ENCODE measurements at places on chromosomes 7 and 10.

DNA sequence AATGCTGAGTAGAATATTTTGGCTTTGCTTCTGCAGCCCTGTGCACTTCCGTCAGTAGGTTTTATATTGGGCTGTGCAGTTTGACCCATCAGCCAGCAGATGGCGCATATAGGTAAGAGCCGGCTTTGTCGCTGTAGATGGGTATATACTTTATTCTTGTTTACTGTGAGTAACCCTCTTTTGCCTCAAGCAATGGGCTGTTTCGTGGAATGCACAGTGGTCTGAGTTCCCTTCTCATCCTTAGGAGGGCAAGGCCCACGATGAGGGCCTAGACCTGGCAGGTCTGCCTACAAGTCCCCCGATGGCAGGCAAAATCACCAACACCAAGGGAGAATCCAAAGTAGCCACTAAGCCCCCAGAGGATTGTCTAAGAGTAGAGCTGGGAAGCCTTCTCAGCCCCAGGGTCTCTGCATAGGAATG, 1002.9 kb upstream of the KCND2 start:
- peak; percentile 81 for DNase-seq

- peak; percentile 29 for DNase-seq
These were observed 154.3 kb downstream of the ELAPOR2 start for GRCh38 chr7:86904949-86905834.

GRCh38 chr10:239109-239508, 103.9 kb downstream of the ZMYND11 start:
- DNase-seq = peak; percentile 28

- DNase-seq = no peak
These were observed 690.2 kb downstream of the NRG3 start for GRCh38 chr10:82565197-82565575.

GRCh38 chr7:7272294-7272693, 90.0 kb downstream of the C1GALT1 start:
- no peak for DNase-seq

- DNase-seq = no peak
These were observed 48.8 kb downstream of the DIP2C start for GRCh38 chr10:640673-641045.

DNA sequence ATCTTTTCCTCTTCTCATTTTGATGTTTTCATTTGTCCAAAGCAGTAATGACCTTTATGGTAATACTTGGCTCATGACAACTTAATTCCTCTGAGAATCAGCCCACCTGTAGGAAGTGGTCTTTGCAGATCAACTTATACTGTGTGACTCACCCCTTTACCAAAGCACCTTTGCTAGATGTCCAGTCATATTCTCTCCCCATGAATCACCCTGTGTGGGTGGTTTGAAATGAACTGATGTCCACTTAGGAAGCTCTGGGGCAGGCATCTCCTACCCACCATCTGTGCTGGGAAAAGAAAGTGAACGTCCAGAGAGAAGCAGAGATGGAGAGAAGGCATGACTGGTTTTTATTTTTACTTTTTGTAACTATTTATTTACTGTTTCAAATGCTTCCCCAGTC, 410.3 kb downstream of the KIF20B start:
- no peak for DNase-seq

- DNase-seq = peak; percentile 7
These were observed 61.0 kb upstream of the SFMBT2 start for GRCh38 chr10:7471720-7472367.

DNA sequence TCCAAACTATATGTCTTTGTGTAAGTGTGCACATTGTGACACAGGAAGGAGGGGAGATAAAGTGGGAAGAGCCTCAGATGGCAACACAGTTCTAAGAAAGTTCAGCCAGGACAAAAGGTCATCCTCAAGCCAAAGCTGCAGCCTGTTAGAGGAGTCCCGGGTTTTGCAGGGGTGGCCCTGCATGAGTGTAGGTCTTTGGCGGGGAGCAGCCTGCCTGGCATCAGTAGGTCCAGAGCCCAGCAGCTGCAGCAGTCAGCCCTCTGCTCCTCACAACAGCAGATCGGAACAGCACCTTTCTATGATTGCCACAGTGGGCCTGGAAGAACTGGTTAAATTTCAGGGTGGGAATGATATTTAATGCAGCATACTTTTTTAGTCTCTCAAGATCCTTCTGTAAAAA, 13.5 kb upstream of the VDAC2 start:
- DNase-seq = no peak

DNA sequence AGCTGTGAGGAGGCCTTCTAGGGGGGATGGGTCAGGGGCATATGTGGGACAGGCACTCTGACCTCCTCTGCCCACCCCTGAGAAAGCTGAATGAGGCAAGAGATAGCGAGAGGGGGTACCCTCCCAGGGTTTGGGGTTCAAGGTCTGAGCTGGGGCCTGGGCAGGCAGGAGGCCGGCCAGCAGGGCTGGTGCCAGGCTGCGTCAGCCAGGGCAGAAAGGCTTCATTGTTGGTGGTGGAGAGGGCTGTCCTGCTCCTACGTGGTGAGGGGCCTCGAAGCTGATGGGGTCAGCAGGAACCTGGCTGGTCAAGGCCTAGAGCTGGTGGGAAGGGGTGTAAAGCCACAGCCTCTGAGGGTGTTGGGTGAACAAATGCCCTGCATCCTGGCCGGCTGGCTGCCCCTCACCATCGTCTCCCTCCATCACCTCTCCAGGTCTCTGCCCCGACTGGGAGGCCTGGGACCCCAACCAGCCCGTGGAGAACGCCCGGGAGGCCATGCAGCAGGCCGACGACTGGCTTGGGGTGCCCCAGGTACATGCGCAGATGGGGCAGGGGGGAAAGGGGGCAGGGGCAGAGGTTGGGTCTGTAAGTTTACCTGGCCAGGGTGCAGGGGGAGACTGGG, 6.6 kb downstream of the FLNC start:
- DNase-seq = no peak

DNA sequence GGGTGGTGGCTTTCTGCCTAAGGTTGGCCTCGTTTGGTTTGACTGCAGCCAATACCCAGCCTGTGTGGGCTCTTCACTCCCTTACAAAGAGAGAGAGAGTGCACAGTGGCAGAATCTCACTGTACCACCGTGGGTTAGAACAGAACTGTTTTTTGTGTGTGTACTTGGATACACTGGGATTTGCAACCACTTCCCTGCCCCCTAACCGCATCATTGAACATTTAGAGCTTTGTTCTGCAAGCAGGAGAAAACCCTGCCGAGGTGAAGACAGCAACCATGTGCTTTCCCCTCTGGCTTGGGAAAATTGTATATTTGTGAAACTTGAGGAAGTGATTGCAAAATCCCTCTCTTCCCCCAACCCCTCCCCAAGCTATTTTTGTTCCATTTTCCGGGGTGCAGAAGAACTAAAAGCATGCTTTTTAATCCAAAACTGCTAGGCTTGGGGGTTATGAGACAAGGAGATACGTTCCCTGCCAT, 201.2 kb downstream of the TCF7L2 start:
- DNase-seq = no peak

DNA sequence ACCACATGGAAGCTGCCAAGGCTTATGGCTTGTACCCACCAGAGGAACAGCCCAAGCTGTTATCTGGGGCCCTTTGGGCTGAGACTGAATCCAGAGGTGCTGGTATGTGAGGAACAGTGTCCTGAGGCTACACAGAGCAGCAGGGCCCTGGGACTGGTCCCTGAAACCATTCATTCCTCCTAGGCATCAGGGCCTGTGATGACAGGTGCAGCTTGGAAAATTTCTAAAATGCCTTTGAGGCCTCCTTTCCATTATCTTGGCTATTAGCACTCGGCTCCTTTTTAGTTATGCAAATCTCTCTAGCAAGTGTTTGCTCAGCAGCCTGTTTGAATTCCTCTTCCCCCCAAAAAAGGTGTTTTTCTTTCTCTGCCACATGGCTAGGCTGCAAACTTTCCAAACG, 1151.7 kb upstream of the LRRN3 start:
- no peak for DNase-seq

DNA sequence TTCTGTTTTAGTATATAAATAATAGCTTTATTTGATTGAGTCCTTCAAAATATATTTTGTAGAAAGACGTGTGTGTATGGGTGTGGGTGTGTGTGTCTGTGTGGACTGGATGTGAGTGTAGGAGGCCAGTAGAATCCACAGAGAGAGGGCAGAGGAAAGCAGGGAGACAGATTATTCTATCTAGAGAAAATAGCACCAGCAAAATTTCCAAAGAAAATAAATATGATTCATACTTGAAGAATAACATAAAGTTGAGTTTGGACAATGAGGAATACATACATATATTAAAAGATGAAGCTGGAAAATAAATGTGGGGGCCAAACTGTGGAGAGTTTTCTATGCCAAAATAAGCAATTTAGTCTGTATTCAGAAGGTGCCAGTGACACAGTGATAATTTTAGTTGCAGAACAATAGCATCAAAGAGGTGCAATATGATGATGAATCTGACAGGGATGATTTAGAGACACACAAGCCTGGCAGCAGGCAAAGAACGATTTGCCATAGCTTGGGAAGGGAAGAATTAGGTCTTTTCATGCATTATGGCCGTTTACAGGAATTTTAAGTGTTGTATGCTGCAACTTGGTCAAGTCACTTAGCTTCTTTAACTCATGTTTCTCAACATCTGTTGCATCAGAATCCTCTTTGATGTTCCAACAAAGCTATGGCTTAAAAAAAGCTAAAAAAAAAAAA, 121.3 kb downstream of the SEMA3A start:
- no peak for DNase-seq

DNA sequence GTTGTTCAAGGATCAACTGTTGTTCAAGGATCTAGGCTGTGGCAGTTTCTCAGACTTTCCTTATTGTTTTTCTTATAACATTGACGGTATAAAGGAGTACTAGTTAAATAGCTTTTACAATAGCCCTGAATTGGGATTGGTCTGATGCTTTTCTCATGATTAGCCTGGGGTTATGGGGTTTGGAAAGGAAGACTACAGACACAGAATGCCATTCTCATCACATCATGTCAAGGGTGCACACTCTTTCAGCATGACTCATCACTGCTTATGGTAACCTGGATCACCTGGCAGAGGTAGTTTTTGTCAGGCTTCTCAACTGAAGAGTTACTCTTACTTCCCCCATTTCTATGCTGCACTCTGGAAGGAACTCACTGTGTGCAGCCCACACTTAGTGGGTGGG, 194.2 kb upstream of the NPSR1 start:
- DNase-seq = no peak

DNA sequence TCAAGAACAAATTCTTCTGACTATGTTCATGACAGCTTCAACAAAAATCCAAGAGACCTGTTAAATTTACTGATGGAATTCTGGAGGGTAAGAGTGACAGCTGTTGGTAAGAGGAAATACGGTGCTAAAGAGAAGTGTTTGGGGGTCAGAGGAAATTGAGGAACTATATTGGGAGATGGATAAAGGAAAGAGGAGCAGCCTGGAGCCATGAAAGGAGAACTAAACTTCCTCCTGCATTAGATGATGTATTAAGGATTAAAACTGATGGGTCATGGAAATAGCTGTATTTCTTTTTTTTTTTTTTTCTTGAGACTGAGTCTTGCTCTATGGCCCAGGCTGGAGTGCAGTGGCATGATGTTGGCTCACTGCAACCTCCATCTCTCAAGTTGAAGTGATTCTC, 95.3 kb downstream of the HERPUD2 start:
- DNase-seq = no peak

- no peak for DNase-seq
These were observed 917.0 kb downstream of the TYW1 start for GRCh38 chr7:67913604-67914003.

DNA sequence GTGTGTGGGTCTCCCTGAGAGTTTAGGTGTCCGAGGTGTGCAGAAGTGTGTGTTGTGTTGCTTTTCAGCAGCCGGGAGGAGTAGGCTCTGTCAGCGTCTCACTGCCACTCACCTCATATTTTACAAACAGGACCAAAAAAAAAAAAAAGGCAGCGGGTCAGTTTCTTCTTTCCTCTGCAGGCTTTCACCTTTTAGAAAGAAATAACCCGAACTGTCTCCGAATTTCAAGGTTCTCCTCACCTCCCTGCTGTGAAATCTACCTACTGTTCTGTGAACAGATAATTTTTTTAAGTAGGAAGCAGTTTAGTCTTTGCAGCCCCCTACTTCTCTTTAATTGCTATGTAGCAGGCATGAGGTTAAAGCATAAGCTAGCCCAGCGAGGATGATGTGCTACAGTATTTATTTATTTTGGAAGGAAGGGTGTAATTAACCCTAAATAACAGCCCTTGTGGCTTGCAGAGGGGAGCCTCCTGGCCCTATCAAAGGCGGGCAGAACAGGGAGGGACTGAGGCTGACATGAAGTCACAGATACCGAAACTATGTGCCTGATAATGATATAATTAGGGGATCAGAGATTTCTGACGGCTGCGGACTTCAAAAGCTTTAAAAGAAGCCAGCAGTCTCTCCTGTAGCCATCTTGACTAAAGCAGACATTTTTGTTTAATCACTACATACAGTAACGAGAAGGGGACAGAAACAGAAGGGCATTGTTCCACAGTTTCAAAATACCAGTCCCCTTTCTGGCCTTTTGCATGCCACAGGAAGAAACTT, 1.6 kb downstream of the BAMBI start:
- peak; percentile 63 for DNase-seq

- DNase-seq = no peak
These were observed 15.9 kb upstream of the ATP6V0A4 start for GRCh38 chr7:138813945-138814344.

DNA sequence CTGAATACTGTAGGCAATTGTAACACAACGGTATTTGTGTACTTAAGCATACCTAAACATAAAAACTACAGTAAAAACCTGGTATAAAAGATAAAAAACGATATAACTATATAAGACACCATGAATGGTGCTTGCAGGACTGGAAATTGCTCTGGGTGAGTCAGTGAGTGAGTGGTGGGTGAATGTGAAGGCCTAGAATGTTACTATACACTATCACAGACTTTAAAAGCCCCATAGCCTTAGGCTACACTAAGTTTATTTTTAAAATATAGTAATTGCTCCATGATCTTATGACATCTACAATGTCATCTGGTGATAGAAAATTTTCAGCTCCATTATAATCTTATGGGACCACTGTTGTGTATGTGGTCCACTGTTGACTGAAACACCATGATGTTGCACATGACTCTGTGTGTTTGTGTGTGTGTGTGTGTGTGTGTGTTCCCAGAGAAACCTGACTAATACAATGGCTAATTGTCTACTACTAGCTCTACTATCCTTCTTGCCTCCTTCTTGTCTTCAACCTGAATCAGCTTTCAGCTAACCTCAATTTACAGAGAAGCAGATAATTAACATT, 27.6 kb upstream of the PRPF18 start:
- no peak for DNase-seq

- peak; percentile 52 for DNase-seq
These were observed 14.4 kb upstream of the AHCYL2 start for GRCh38 chr7:129210256-129210988.

DNA sequence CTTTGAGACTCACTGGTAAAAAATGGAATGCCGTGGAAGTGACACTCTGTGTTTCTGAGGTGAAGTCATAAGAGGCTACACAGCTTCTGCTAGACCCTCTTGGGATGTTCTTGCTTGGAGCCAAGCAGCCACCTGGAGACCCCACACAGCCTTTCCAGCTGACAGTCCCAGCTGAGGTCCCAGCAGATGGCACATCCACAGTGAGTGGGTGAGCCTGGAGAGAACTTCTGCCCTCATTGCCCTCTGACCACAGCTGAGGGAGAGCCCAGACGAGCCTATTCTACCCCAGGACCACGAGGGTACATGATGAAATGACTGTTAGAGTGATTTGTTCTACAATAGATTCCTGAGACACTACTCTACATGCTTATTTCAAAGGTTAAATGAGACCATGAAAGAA, 44.3 kb downstream of the CXCL12 start:
- no peak for DNase-seq

- no peak for DNase-seq
These were observed 19.1 kb downstream of the MINDY4 start for GRCh38 chr7:30790356-30790755.

GRCh38 chr7:1693991-1694524, 24.0 kb downstream of the ELFN1 start:
- DNase-seq = no peak

GRCh38 chr7:8913682-8914081, 480.3 kb downstream of the NXPH1 start:
- no peak for DNase-seq
